ENCODE measurements at places on chromosomes 4 and X.

- DNase-seq = no peak
Measured at GRCh38 chr4:108029016-108029720, 39.5 kb downstream of the HADH start.

DNA sequence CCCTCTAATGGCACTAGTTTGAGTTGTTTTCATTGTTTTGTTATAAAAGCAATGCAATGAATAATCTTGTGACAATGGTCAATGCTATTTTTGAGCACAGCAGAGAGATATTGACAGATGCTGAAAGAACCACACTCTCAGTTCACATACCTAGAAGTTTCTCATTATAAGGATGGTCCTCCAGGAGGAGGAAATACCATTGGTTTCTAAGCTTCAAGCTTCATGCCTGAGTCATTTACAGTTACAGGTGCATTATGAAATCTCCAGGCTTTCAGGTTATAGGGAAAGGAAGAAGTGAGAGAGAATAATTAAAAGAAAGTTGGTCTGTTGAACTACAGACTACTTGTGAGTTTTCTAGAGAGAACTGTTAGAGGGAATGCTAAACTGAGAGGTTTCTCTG, 75.3 kb downstream of the PWWP3B start:
- DNase-seq = no peak

DNA sequence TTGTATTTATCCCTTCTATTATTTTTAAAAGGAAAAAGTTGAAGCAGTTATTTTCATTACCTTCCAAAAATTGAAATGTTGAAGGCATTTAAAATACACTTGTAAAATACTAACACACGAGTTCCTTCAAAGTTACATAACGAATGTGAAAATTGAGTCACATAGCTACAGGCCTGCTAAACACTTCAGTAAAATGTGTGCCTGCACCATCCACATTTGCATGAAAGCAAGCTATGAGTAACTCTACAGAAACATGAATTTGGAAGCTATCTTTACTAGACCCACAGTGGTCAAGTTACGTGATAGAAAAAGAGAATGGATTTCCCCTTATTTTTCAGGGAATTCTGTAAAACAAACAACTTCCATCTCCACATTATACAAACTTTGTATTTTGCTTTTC, 1148.8 kb upstream of the PCDH7 start:
- DNase-seq = no peak

GRCh38 chr4:188627892-188628291, 488.7 kb downstream of the TRIML1 start:
- DNase-seq = no peak

DNA sequence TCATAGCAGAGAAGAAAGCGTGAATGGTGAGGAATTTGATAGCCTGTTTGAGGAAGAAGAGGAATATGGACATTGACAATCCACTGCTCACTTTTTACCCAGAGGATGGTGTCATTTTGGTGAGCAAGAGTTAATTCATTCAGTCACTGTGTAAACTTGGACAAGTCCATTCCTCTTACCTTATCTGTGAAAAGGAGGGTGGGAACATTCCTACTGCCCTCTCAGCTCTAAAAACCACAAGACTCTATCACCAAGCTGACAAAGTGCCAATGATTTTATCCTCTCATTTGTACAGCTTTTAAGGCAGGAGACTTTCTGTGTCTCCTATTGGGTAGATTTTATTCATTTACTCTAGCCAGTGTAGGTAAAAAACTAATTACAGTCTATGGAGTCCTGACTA, 103.8 kb downstream of the LUZP4 start:
- DNase-seq = no peak
